ENCODE measurements at places on chromosomes 4 and X.

DNA sequence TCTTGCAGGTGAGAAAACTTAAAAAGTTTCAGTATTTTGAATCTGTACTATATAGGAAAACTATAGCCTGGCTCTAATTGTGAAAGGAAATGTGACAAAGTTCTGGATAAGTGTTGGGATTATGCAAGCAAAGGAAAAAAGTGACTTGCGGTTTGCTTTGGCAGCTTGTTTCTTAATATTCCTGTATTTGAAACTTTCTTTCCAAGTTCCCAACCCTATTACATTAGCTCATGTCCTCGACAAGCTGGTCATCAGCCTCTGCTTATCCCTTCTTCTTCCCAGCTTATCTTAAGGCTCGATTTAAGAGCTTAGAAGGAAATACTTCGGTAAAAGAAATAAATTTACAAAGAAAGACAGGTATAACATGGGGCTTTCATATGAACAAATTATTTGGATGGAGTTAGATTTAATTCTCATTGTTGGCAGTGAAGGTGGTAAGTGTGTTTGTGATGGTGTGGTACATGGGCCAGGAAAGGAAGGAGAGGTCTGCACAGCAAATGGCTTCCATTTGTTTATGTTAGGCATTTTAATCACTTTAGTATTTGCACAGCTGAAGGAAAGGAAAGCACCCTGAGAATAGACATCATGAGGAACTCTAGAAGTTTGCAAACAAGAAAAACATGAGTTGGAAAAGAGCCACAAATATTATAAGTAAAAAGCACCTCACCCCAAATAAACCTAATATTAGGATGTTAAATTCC lies 5.1 kb upstream of the MYOZ2 start:
- DNase-seq: no peak

- DNase-seq: no peak
Observed at GRCh38 chrX:8183346-8183745, 12.3 kb upstream of the VCX2 start.

DNA sequence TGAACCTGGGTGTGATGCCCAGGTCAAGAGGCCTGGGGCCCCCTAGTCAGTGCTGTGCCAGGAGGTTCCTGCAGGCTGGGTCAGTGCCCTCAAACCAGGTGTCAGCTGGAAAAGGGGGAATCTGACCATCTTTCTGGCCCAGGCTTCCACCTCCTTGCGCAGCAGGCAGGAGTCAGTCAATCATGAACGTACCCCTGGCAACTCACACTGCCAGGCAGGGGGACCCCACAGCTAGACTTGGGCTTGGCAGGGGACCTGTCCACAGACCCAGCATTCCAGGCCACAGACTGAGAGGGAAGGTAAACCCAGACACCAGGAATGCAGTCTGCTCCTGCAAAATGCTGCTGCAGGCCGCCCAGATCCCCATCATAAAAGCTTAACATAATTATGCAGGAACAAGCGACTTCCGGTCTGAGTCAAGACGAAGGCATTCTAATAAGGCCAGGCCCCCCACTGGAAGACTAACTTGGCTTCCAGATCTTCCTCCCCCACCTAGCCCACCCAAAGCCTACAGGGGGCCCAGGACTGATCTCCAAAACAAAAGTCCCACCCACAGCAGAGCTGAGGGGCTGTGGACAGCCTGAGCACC lies 156.3 kb downstream of the BCOR start:
- peak; percentile 36 for DNase-seq

DNA sequence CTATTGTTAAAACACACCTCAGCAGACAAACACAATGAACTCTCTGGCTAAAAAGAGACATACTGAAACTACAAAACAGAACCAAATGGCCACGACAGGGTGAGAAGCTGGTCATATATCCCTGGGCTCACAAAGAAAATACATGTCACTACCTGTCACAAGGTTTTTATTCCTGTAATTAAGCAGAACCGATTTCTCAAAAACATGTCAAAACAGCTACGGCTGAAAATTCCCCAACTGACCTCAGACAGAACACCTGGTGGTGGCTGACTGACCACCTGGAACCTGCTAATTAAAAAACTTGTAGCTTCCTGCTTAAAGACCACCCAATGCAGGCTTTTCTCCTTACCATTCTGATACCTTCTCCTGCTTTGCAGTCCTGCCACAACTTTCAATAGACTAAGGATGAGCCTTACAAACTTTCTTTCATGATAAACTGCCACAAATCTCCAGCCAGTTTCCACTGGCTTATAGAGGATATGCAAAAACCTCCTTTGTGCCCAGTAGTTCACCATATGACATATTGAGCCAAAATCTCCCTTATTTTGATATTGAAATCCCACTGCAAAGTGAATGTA lies 571.9 kb downstream of the SPOCK3 start:
- DNase-seq: no peak

- DNase-seq: peak; percentile 56
Observed at GRCh38 chrX:154505734-154506133, 10.3 kb downstream of the FAM3A start.

DNA sequence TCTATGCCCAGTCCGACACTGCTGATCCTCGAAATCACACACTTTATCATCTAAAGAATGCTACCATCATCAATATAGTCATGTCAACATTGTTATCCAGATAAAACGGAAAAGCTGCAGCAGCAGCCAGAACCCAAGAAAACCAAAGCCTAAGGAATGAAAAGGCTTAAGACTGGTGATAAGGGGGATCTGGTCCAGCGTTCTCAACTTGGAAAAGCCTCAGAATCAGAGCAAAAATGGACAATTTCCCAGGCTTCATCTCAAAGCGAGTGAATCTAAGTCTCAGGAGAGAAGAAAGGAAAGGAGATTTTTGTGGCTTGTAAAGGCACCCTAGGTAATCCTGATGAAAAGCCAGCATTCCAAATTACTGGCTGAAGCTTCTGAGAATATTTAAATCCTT lies 8.2 kb downstream of the ZNF518B start:
- DNase-seq: no peak

GRCh38 chr4:122017296-122017695 lies 65.4 kb upstream of the TRPC3 start:
- DNase-seq: no peak

- no peak for DNase-seq
Observed at GRCh38 chr4:113024388-113024787, 25.1 kb upstream of the ANK2 start.

DNA sequence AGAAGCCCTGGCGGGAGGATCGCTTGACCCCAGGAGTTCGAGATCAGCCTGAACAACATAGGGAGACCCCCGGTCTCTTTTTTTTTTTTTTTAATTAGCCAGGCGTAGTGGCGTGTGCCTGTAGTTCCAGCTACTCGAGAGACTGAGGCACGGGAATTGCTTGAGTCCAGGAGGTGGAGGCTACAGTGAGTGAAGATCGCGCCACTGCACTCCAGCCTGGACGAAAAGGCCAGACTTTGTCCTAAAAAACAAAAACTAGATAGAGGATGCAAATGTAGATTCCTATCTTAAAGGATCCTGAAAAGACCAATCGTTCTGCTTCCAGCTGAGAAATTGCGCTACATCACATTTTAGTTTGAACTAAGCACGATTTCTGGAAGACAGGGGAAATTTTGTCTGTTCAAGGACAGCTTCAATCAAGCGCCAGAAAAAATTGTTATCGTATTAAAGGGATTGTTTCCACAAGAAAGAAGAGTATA lies 627 bp upstream of the HSD17B11 start:
- no peak for DNase-seq

GRCh38 chr4:116064331-116064730 lies 950.9 kb upstream of the NDST4 start:
- DNase-seq: no peak

GRCh38 chr4:32010221-32010620 lies 1290.1 kb downstream of the PCDH7 start:
- no peak for DNase-seq

DNA sequence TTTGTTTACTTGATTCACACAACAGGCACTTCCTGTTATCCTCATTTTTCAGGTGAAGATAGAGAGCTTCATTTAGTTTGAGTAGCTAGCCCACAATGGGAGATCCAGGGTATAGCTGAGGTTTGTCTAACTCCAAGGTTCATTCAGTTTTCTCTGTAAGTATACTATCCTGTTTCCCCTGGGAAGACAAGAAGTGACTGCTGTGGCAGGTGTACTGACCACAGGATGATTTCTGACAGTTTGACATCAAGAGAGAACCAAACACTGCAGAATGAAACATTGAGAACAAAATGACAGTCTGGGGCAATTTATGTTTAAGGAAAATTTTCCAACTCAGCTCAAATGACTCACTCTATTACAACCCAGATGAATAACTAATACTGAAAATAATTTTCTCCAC lies 958.0 kb downstream of the STPG2 start:
- no peak for DNase-seq

GRCh38 chrX:153190381-153190780 lies 11.3 kb downstream of the MAGEA1 start:
- DNase-seq: no peak

DNA sequence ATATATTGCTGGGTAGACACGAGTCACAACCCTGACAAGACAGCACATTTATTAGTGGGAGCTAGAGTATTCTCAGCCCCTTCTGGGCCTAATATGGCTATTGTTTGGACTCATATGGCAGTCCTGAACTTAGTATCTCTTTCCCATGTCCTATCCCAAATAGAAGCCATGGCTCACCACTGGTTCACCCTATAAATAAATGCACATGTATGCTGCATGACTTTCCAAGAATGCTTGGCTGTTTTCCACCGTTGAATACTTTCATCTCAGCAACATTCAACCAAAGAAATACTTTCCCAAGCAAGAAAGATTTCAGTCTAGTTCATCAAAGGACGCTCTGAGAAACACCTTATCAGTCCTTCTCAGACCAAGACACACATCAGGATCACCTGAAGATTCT lies 36.7 kb downstream of the SMPX start:
- DNase-seq: no peak

DNA sequence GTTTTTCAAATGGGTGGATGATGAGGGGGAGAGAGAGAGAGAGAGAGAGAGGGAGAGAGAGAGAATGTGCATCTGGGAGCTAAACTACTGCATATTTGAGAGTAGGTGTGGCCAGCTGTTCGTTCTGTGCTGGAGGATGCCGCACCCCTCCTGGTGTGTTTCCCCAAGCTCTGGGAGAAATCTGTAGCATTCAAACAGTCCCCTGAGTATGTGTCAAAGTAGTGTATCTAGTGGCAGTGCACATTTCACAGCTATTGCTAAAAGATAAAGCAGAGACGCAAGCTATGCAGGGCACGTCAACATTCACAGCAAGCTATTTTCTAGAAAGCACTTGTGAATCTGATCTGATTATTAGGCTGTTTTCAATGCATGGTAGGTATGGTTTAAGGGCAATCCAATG lies 83.5 kb upstream of the LIMCH1 start:
- no peak for DNase-seq

GRCh38 chrX:46648660-46649059 lies 75.1 kb downstream of the CHST7 start:
- DNase-seq: no peak

GRCh38 chr4:106126062-106126461 lies 189.9 kb downstream of the TBCK start:
- no peak for DNase-seq

DNA sequence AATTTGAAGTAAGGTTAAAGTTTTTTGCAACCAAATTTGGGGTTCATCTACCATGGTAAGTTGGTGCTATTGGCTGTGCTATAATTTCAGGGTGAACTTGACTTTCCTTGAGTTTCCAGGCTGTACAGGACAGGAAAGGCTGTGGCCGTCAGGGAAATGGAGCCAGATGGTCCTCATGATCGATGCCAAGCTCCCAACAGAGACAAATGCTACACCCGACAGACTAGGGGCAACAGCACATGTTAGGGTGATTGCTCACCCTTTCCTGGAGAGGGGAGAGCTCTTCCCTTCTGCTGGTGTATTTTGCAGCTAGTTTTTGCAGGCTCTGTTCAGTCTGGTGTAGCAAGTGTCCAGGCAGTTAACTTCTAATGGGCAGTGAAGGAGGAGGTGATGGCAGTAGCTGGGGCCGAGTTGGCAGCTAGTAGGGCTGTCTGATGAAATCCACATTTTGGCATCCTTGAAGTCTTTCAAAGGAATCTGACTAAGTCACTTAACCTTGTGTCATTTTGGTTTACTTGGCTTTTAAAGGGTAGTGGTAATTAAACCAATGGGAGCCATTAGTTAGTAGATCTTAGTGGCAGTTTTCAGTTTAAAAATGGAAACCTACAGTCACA lies 47.8 kb downstream of the GAB1 start:
- peak; percentile 44 for DNase-seq

DNA sequence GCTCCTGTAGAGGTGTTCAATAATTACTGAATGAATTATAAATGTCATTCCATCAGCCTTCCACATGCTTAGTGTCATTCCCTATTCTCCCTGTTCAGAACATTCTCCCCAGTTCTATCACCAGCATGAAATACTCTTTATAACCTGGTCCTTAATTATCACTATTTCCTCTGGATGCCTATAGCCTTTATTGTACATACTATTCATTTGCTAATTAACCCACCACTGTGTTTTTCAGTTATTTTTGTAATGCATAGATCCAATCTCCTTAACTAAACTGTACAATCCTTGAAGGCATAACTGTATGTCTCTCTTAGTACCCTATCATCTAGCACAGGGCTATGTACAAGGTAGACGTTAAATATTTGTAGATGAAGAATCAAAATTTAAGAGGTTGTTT lies 1.2 kb downstream of the ABCB7 start:
- DNase-seq: no peak

- DNase-seq: no peak
Observed at GRCh38 chr4:176334066-176334465, 14.3 kb downstream of the SPCS3 start.

GRCh38 chr4:110616238-110617074 lies 6.4 kb downstream of the PITX2 start:
- no peak for DNase-seq

DNA sequence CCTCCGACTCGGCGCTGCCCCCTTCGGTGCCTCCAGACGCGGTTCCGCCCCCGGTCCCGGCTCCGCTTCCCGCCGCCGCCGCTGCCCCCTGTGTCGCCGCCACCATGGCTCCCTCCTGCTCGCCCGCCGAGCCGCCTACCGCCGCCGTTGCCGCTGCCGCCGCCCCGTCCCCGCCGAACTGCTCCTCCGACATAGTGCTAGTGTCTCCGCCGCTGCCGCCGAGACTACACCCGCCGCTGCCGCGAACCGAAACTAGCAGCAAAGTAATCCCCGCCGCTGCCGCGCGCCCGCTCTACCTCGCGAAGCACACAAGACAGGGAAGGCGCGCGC lies 340 bp downstream of the HNRNPD start:
- DNase-seq: no peak

DNA sequence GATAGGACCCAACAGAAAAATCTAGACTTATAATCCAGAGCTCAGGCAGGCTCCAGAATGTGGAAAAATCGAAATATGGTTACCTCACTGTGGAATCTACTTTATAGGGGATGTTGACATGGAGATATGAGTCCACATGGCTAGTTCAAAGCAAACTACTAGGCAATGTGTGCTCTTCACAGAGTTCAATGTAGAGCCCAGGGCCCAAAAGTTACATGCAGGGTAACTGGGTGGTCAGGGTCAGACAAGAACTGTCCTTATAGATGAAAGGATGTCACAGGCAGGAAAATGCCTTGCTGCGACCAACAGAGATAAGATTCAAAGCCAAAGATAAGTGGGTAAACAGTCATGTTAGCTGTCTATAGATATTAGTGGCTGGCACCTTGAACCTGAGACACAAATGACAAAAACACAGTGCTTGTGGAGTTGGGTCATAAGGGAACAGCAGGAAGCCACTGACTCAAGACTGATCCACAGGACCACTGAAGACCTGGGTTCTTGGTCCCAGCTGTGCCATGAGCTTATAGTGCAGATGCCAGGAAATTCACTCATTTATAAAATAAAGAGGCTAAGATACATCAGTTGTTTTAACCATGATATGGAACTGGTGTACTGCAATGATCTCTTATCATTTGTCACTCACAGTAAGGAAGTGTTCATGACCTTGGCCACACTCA lies 101.7 kb upstream of the MBNL3 start:
- no peak for DNase-seq
